Astrocyte of the cerebellum (primary cell): ENCODE measurements at places on chromosomes 5 and 9.

GRCh38 chr5:145495196-145495595, 339.9 kb downstream of the PRELID2 start:
- no peak for DNase-seq

- DNase-seq: no peak
These were observed 4.0 kb upstream of the FCHO2 start for GRCh38 chr5:72951671-72952468.

- no peak for DNase-seq
These were observed 89.9 kb upstream of the FSD1L start for GRCh38 chr9:105357937-105358336.

DNA sequence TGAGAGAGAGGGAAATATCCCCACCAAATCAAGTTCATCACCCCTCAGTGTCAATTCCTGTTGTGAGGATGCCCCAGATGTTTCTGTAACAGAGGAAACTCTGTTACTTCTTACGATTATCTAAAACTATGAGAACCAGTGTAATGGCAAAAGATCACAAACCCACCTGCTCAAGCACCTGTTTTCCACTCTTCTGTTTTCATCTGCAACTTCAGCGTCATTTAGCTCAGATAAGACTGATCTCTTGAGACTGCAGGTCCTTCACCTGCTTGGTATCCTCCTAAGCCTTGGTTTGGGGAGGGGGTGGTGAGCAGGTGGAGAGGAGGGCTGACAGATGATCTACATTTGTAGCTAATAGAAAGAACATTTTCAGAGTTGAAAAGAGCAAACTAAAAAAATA, 229.3 kb downstream of the SLF1 start:
- DNase-seq: no peak

GRCh38 chr9:137313326-137313936, 11.4 kb upstream of the NRARP start:
- DNase-seq: no peak

DNA sequence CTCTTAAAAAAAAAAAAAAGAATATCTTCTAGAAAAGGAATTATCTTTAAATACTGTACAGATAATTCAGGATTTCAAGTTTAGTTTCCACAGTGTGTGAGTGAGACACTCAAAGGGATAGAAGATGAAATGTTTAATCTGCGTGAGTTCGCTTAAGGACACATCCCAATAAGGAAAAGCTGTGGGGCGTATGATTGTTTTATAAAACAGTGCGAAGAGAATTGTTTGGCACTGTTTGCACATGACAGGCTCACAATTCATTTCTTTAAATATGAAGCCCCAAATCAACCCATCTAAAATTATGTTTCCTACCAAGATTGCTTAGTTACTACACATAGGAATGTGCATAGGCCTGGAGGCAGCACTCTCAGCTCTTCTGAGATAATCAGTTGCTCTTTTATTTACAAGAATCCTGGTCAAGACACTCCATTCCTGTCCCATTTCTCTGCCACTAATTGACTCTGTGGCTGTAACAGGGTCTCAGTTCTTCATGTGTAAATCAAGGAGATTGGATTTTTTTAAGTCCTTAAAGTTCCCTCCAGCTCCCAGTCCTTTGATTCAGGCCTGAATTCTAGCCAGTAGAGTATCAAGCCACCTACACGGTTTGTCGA, 60.1 kb downstream of the BHMT start:
- DNase-seq: no peak
